Fibroblast of skin of left biceps (primary cell): ENCODE measurements at places on chromosomes 6 and 20.

GRCh38 chr6:159941286-159942113, 27.4 kb upstream of the IGF2R start:
- no peak for DNase-seq

GRCh38 chr6:136701045-136701444, 91.2 kb downstream of the MAP3K5 start:
- DNase-seq: no peak

DNA sequence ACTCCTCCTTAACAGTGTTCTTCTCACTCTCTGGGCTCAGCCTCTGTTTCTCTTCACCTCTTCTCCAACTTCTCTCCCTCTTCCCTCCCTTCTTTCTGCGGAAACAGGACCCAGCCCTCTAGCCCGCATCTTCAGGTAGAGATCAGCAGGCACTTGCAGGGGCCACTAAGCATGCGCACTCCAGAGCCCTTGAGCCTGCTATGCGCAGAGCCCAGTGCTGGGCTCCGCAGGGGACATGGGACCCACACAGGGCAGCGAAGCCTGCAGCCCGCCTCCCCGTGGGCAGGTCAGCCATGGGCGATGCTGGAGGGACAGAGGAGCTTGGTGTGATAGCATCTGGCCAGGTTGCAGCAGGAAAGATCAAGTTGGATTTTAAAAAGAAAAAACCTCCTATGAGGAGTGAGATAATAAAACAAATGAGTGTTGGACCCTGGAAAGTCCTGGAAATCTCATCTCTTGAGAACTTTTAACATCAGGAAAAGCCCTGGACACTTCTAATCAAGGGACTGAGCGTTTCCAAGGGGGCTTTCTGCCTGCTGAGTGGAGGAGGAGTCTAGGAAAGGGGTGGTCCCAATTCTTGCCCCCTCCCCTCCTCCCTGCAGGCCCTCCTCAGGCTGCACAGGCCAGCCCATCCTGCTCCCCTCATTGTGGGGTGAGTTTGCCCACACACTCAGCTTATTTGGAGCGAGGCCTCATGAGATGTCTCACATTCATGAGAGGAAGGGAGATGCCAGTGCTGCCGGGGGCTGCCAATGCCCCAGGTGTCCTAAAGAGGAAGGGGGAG, 71.9 kb downstream of the MDGA1 start:
- DNase-seq: no peak

DNA sequence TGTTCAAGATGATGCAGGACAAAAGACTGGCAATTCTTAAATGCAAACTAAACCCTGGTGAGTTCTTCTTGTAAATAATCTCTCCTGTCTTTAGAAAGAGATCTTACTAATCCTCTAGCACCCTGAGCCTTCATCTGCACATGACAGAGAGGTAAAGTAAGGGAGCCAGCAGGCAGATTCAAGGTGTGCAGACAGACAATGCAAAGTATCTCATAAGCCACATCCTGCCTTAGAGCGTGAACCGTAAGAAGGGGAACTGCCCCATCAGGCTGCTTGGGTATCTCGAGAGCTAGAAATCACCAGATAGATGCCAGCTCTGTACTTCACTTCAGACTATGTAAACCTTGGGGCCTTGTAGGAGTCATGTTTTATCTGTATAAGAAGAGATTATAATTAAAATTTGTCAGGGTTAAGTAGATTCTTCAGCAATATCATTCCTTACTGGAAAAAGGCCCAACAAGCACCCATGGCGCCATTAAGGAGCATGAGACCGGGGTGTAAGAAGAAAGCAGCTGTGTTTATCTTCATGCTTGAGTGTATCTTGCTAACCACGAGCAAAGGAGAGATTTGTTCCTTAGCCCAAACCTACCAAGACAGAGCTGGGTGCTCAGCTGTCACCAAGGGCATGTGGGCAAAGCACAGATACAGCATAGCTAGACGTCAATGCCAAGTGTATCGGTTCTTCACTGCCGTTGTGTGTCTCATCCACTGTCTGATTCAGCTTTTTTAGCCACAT, 24.4 kb downstream of the CNR1 start:
- DNase-seq: no peak

GRCh38 chr6:105539911-105540310, 137.0 kb upstream of the PREP start:
- no peak for DNase-seq

GRCh38 chr6:157187182-157188083, 135.9 kb downstream of the TMEM242 start:
- no peak for DNase-seq

GRCh38 chr20:19977373-19977770, 39.8 kb upstream of the NAA20 start:
- DNase-seq: no peak

DNA sequence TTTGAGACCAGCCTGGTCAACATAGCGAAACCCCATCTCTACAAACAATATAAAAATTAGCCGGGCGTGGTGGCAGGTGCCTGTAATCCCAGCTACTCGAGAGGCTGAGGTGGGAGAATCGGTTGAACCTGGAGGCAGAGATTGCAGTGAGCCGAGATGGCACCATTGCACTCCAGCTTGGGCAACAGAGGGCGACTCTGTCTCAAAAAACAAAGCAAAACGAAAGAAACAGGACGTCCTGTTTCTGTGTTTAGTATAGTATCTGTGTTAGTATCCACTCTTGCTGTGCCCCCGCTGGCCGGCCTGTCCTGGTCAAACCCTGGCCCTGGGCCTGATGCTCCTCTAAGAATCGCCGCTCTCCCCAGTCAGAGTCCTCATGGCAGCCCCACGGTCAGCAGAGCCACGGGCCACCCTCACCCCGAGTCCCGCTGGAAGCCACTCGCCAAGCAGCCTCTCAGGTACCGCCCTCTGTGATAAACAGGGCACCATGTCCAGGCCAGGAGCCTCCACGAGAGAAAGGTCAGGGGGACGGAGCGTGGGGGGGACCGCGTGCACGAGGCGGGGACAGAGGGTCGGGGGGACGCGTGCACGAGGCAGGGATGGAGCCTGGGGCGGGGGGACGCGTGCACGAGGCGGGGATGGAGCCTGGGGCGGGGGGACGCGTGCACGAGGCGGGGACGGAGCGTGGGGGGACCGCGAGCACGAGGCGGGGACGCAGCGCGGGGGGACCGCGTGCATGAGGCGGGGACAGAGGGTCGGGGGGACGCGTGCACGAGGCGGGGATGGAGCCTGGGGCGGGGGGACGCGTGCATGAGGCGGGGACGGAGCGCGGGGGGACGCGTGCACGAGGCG, 384.5 kb downstream of the SMOC2 start:
- no peak for DNase-seq

GRCh38 chr6:24996269-24996836, 60.6 kb upstream of the RIPOR2 start:
- DNase-seq: no peak

- DNase-seq: no peak
These were observed 44.8 kb upstream of the CCDC167 start for GRCh38 chr6:37544530-37544929.

DNA sequence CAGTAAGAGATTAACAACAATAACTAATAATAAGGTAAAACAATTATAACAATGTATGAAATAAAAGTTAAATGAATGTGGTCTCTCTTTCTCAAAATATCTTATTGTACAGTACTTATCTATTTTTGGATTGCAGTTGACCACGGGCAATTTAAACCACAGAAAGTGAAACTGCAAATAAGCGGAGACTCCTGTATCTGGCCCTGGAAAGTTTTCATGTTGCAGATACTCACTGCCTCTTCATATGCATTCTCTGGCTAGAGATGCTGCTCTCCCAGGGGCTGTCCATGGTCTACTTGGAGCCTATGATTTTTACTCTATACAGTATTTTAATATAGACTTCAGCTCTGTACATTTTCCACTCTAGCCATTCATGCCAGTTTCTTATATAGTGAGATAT, 230.8 kb downstream of the FUT9 start:
- DNase-seq: no peak

- no peak for DNase-seq
These were observed 303.5 kb upstream of the RNF24 start for GRCh38 chr20:4318891-4319290.

- DNase-seq: no peak
These were observed 10.9 kb upstream of the NCOA3 start for GRCh38 chr20:47490795-47491194.

GRCh38 chr6:85078058-85078457, 313.7 kb upstream of the TBX18 start:
- DNase-seq: peak; percentile 93

DNA sequence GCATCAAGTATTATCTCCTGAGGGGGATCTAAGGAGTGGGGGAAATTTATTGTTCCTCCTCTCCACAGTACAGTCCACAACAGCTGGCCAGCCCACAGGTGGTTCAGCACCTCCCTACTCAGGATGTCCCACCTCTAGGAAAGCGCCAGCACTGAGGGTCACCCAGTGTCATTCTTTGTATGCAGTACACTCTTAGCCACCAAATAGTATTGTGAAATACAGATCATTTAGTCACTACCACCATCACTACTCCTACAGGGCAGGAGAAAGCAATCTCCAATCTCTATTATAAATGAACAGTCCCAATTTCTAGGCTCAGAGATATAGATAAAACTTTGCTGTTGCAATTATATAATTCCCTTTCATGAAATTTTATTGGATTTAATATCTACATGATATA, 6.3 kb upstream of the ZNF76 start:
- DNase-seq: no peak

DNA sequence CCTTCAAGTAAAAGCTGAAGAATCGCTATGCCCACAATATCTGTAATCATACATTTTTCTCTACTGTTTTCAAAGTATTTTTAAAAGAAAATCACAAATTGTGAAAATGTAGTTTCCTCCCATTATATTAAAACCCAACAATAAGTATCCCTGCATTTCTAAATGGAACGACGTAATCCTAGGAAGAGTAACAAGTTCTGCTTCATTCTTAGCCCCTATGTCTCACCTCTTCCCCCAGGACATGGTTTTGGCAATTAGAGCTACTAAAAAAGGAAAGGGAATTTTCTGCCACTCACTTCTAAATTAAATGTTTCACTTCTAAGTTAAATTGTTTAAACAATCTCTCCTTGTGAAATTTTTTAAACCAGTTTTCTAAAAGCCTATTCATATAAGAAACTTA, 47.4 kb downstream of the TBPL1 start:
- DNase-seq: no peak
